ENCODE measurements at places on chromosomes 3 and 15. TPM values are rescaled to one million over a fixed set of nuclear protein-coding genes. Genes with fewer than 3 reads are reported as not detected.

WDR93 gene
- not detected for total RNA-seq

CPB1 gene
- total RNA-seq: not detected

PLCL2 gene
- 20.5 TPM for total RNA-seq

SSUH2 gene
- not detected for total RNA-seq

EPHB1 gene
- 0.60 TPM for total RNA-seq

ADGRG7 gene
- total RNA-seq: not detected

FLNB gene
- 34.2 TPM for total RNA-seq

GOLGA6L24 gene
- not detected for total RNA-seq

ERICH6 gene
- total RNA-seq: not detected

LYZL4 gene
- total RNA-seq: not detected

CADM2 gene
- not detected for total RNA-seq

IFT57 gene
- total RNA-seq: 25.5 TPM

ATP10A gene
- total RNA-seq: 44.6 TPM

NXPE3 gene
- total RNA-seq: 21.4 TPM

PYGO1 gene
- not detected for total RNA-seq

B3GALNT1 gene
- 1.7 TPM for total RNA-seq

MB21D2 gene
- 1.5 TPM for total RNA-seq

PLA2G4B gene
- 8.3 TPM for total RNA-seq

NOX5 gene
- not detected for total RNA-seq
